ENCODE measurements at places on chromosomes 1 and 21. TPM values are rescaled to one million over a fixed set of nuclear protein-coding genes. Genes with fewer than 3 reads are reported as not detected.

- H3K27ac ChIP-seq: no peak overlapping the region
- H3K36me3 ChIP-seq: no peaks in the 10 kb centered on the region
- DNase-seq: no peak
- peaks cover 8% of the 10 kb centered on the region for H3K27me3 ChIP-seq
Observed at GRCh38 chr1:246815693-246816270, 91.6 kb downstream of the SCCPDH start.

GRCh38 chr1:107141491-107142126, 770 bp downstream of the NTNG1 start:
- H3K36me3 ChIP-seq: no peaks in the 10 kb centered on the region
- peak overlapping the region; percentile 86 for H3K4me3 ChIP-seq
- peak overlapping the region; percentile 68 for H3K27ac ChIP-seq
- peaks cover 15% of the 10 kb centered on the region for H3K27me3 ChIP-seq

- H3K27me3 ChIP-seq: no peaks in the 10 kb centered on the region
- peaks cover 86% of the 10 kb centered on the region for H3K36me3 ChIP-seq
- H3K4me1 ChIP-seq: no peaks in the 10 kb centered on the region
Observed at GRCh38 chr1:185305419-185305818, 11.6 kb downstream of the IVNS1ABP start.

The LIN28A gene
- total RNA-seq: not detected

- peaks cover 14% of the 10 kb centered on the region for H3K27me3 ChIP-seq
- peaks cover 41% of the 10 kb centered on the region for H3K36me3 ChIP-seq
Observed at GRCh38 chr1:71080230-71080738, 551 bp downstream of the ZRANB2 start.

The TESK2 gene
- 11.7 TPM for total RNA-seq

GRCh38 chr1:162372159-162373071, 4.2 kb downstream of the SPATA46 start:
- H3K27ac ChIP-seq: no peak overlapping the region
- H3K36me3 ChIP-seq: no peaks in the 10 kb centered on the region
- H3K4me1 ChIP-seq: no peaks in the 10 kb centered on the region

DNA sequence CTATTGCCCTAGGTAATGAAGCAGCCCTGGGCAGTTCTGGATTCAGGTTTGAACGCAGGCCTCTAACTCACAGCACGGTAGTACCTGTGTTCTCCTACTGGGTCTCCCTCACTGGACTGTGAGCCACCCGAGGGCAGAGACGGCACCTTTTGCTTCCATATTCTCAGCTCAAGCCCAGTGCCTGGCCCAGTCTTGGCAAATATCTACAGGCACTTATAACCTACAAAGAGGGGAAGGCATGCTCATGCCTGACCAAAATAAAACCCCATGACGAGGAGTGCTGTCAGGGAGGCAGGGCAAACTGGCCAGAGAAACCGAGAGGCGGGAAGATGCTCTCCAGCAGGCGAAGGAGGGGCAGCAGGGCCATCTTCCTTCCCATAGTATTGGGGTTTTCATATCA, 91.1 kb downstream of the DDX20 start:
- no peak overlapping the region for H3K4me3 ChIP-seq
- no peaks in the 10 kb centered on the region for H3K36me3 ChIP-seq
- H3K4me1 ChIP-seq: no peaks in the 10 kb centered on the region
- DNase-seq: no peak
- H3K27ac ChIP-seq: no peak overlapping the region
- peaks cover 21% of the 10 kb centered on the region for H3K27me3 ChIP-seq

DNA sequence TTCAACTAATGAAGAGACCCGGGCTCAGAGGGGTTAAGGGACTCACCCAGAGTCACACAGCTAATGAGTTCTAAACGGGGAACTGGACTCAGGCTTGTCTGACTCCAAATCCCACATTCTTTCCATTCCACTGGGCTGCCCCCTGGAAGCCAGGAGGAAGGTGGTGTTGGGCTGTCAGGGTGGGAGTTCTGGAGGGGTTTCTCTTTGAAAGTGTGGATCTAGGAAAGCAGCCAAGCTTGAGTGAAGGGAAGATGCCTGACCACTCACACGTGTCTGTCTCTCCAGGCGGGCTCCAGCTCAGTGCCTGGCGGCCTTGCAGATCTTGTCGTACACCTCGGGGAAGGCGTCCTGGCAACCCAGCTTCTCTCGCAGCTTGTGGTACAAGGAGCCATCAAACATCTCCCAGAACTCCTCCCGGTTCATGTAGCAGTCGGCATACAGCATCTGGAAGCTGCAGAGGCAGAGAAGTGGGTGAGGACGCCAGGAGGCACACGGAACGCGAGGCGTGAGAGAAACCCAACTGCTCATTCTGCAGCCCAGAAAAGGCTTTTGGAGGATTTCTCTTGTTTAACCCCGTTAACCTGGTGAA, 35.0 kb downstream of the DHCR24 start:
- H3K27ac ChIP-seq: no peak overlapping the region
- H3K36me3 ChIP-seq: peaks cover 46% of the 10 kb centered on the region
- no peak overlapping the region for H3K4me3 ChIP-seq
- DNase-seq: no peak

The CYP2J2 gene
- total RNA-seq: 0.54 TPM

- H3K27ac ChIP-seq: peak overlapping the region; percentile 100
- peak overlapping the region; percentile 99 for H3K4me3 ChIP-seq
- peaks cover 48% of the 10 kb centered on the region for H3K4me1 ChIP-seq
Observed at GRCh38 chr1:185154912-185155513, 1.7 kb downstream of the TRMT1L start.

GRCh38 chr1:55213151-55213884, 1.8 kb downstream of the USP24 start:
- DNase-seq: no peak
- H3K4me3 ChIP-seq: peak overlapping the region; percentile 92
- H3K36me3 ChIP-seq: peaks cover 25% of the 10 kb centered on the region

The CDCA8 gene
- total RNA-seq: 1.9 TPM

The DNALI1 gene
- total RNA-seq: not detected

GRCh38 chr1:51327386-51327785, 3.0 kb downstream of the TTC39A start:
- no peak overlapping the region for H3K27ac ChIP-seq
- DNase-seq: no peak
- no peaks in the 10 kb centered on the region for H3K36me3 ChIP-seq
- peaks cover 10% of the 10 kb centered on the region for H3K4me1 ChIP-seq

The TRAPPC3 gene
- total RNA-seq: 48.5 TPM

The RGS16 gene
- total RNA-seq: 2.6 TPM

GRCh38 chr1:101928829-101929228, 67.9 kb downstream of the OLFM3 start:
- H3K27me3 ChIP-seq: no peaks in the 10 kb centered on the region
- no peaks in the 10 kb centered on the region for H3K4me1 ChIP-seq
- no peak overlapping the region for H3K4me3 ChIP-seq
- DNase-seq: no peak
- no peaks in the 10 kb centered on the region for H3K36me3 ChIP-seq

The OR2T5 gene
- not detected for total RNA-seq

- H3K4me1 ChIP-seq: no peaks in the 10 kb centered on the region
- no peak overlapping the region for H3K4me3 ChIP-seq
- no peak for DNase-seq
- H3K27ac ChIP-seq: no peak overlapping the region
Observed at GRCh38 chr1:57483954-57484353, 60.1 kb upstream of the DAB1 start.

Measured in activated B cell treated with CpG ODN at 0.5 μM for 24 hours (primary cell).